ENCODE measurements at places on chromosomes 4 and X.

- DNase-seq: no peak
Observed at GRCh38 chr4:186092296-186092695, 12.2 kb upstream of the FAM149A start.

- no peak for DNase-seq
Observed at GRCh38 chr4:146222313-146222712, 8.0 kb downstream of the REELD1 start.

DNA sequence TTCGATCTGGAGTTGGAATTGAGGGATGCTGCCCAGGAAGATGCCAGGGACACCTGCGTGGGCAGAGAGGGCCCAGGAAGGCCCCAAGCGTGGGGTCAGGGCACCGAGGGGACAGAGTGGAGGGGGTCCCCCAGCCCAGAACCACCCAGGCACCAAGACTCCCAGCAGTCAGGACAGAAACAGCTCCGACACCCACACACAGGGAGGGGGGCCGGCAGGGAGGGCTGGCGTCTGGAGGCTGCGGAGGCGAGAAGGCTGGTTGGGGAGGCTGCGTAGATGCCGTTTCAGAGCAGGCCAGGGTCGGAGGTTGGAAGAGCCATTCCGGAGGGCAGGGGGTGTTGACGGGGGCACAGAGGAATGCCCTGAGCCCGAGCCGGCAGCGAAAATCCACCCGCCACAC, 23.6 kb downstream of the ATP5ME start:
- no peak for DNase-seq

DNA sequence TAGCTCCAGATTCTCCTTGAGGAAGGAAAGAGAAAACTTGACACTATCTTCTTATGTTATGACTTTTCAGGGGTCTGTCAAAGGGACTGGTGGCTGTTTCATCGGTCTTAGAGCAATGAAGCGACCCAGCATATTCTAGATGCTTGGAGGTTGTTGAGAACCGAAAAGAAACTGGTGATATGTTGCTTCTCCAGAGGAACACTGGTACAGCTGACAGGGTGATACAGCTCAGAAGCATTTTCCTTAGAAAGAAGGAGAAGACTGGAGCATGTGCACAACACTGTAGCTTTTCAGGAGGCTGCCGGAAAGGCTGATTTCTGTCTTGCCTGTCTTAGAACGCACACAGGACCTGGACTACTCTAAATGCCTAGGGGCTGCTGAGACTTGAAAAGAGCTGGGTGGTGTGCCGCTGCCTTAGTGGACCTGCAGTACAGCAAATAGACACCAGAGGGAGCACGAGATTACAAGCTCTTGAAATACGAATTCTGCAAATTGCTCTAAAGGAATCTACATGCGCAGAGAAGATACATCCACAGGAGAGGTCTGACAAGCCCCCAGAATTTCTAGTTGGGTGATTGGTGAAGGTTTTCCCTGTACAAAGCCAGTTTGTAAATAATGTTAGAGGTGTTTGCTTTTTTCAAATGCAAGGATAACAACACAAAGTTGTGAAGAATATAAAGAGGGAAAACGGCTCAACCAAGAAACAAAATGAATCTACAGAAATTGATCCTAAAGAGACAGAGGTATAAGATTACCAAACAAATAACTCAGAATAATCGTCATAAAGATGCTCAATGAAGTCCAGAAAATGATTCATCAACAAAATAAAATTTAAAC, 223.1 kb upstream of the DMD start:
- DNase-seq: peak; percentile 94

- DNase-seq: no peak
Observed at GRCh38 chr4:54296548-54297203, 67.6 kb downstream of the PDGFRA start.

GRCh38 chrX:21989384-21989783, 42.7 kb upstream of the PHEX start:
- DNase-seq: no peak

DNA sequence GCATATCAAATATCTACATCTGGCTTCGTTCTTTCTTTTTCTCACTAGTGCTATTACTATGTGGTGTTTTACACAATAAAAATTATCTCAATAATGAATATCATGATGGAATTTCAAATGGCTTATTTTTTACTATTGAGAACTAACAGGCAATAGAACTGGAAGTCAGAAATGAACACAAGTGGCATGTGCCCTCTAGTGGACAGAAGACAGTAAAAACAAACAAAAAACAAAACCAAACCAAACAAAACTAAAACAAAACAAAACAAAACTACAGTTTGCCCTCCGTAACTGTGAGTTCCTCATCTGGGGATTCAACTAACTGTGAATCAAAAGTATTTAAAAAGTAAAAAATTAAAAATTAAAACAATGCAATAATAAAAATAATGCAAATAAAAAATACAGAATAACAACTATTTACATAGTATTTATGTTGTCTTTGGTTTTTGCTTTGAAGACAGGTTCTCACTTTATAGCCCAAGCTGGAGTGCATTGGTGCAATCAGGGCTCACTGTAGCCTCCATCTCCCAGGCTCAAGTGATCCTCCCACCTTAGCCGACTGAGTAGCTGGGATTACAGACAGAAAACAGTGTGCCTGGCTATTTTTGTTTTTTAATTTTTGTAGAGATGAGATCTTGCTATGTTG, 195.6 kb upstream of the TACR3 start:
- no peak for DNase-seq

DNA sequence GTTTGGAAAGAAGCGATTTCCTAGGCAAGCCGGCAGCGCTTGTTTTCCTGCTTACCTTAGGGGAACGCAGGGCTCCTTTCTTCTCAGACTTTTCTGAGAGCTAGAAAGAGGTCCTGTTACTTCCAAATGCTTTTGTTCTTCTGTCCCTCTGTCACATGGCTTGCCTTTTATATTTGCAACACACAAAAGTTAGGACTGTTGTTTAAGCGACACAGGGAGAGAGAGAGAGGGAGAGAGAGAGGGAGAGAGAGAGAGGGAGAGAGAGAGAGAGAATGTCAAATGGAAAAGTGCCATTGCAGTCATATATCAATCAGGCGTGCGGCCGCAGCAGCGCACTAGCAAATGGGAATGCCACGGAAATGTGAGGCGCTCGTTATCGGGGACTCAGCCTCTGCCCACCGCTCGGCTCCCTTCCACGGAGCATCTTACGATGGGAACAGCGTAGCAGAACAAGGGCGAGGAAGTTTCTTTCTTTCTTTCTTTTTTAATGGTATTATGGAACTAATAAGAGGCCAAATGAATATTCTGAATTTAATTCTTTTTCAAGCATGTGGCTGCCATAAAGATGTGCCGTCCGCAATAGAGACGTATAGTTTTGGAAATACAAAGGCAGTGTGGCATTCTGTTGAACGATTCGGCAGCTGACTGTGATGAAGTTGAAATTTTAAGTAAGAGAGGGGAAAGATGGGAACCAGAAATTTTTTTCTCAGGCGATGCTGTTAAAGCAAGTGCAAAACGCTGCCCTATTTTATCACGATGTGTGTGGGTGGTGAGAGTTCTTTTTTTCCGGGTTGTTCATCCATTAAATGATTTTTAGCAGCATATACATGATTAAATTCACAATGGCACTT, at the start of gene NDP:
TSS of gene NDP (minus strand) at position 142 of the 851 bp plus-strand sequence. CDS start 14,745 bp downstream, outside the sequence.
- DNase-seq: peak; percentile 38

DNA sequence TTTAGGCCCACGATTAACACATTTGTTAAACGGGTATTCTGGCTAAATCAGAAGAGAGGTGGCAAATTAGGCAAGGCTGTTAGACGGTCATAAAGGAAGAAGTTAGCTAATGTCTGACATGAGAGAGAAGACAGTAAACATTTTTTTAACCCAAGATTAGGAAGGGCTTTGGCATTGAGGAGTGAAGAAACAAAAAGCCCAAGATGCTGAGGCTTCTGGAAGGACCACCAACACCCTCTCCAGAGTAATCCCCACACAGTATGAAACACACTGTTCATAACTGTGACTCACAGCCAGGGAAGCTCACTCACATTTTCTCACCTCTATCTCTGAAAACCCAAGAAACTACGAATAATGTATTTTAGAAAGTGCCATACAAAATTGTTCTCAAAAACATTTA, 127.6 kb downstream of the AMELX start:
- no peak for DNase-seq

DNA sequence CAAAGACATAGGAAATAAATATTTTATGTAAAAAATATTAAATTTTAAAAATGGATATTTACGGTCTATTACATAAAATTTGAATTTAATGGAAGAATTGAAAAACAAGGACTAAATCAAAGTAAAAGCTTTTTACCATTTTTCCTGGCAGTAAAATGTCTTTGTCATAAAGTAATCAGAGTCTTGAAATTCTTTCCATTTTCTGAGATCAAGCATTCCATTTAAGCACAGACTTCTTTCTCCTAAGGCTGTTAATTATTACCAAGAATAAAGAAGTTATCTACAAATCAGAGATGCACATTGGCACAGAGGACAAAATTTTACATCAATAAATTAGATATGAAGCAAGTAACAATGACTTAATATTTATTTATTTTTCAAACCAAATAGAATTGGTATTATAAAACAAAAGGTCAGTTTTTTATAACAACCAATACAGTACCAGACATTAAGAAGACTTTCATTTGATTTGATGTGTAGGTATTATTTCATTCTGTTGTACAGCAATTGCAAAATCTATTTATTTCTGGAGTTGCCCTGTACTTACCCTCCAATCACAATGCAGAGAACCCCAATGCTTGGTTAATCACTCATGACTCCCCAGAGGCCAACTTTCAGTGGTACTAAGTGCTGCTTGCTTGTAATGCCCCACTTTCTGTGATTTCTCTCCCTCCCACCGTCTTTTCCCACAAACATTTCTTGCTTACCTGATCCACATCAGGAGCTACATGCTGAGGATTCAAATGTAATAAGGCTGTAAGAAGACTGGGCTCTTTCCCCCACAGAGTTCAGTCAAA, 254.6 kb downstream of the GASK1B start:
- DNase-seq: no peak

DNA sequence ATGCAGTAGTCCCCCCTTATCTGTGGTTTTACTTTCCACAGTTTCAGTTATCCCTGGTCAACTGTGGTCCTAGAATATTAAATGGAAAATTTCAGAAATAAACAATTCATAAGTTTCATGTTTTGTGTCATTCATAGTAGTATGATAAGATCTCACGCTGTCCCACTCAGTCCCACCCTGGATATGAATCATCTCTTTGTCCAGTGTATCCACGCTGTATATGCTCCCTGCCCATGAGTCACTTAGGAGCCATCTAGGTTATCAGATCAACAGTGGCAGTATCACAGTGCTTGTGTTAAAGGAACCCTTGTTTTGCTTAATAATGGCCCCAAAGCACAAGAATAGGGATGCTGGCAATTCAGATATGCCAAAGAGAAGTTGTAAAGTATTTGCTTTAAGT, 16.2 kb upstream of the SYTL4 start:
- DNase-seq: no peak

DNA sequence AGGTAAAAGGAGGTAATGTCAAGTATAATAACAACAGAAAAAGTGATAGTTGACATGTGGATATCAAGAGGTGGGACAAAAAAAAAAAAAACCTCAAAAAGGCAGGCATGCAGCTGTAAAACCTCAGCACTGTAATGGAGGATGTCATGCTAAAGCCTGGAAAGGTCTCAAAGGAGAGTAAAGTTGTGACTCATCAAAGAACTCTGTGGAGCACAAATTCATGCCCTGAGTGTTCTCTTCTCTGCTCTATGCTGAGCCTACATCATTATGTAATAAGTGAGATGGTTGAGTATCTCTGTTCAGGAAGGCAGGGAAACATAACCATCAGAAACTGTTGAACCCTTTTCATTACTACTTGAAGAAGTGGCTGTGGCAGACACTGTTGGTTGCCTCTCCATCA, 597.8 kb downstream of the BCOR start:
- no peak for DNase-seq

DNA sequence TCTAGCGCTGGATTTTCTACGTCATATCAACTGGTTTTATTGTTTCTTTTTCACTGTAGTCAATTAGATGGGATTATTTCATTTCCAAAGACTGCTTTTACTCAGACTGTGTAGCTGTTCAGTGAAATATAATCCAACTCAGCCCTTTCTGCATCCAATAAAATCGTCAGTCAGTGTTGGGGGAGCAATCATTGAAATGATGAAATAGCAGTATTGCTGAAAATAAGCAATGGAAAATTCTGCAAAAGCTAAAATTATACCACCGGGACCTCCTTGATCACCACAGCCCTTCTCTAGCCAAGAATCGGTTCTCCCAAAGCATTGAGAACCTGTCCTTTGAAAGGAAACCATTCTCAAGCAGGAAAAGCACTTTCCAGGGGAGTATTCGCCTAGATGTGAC, 243.1 kb upstream of the TENM3 start:
- no peak for DNase-seq

GRCh38 chr4:145840162-145840768, 98.4 kb downstream of the ZNF827 start:
- DNase-seq: no peak

DNA sequence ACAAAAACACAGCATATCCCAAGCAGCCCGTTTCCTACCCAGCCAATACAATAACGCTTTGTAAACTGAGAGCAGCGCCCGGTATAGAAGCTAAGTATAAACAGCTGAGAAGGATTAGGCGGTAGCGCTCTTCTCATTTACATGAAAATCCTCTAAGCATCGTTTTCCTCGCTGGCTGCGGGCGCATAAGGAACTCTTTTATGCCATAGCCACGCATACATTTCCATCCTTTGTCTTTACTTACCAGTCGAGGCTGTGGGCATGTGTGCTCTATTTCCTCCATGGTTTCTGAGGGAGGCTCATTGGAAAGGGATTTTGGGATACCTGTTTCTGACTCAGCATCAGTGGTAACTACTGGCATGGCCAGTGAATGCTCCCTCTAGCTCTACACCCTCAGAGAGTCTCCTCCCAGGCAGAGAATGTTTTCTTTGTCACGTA, 383 bp downstream of the PCYT1B start:
- peak; percentile 65 for DNase-seq

DNA sequence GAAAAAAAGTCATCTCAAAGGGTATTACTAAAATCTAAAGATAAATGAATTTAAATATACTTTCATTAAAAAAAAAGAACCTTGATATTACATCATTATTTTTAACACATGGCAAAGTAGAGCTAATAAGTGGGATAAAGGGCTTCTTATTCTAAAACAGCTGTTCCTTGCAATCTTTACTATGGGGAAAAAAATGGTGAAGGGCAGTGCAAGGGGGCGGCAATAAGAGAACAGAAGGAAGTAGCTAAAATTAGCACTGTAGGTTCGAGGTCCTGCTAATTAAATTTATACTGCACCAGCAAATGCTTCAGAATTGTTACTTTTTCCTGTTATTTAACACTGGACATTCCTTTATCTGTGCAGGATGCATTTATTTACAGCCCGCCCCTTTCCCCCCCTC, 89.4 kb upstream of the HPF1 start:
- no peak for DNase-seq

GRCh38 chr4:8168232-8168631, 9.6 kb upstream of the ABLIM2 start:
- no peak for DNase-seq

GRCh38 chr4:51895816-51896408, 53.0 kb downstream of the DCUN1D4 start:
- DNase-seq: peak; percentile 80
